ENCODE measurements at places on chromosomes 12 and 14.

- H3K4me1 ChIP-seq = peaks cover 11% of the 10 kb centered on the region
- H3K27me3 ChIP-seq = no peaks in the 10 kb centered on the region
- DNase-seq = no peak
- H3K36me3 ChIP-seq = no peaks in the 10 kb centered on the region
Observed at GRCh38 chr14:49982501-49982951, 89.6 kb downstream of the ARF6 start.

- peaks cover 22% of the 10 kb centered on the region for H3K27me3 ChIP-seq
- H3K4me1 ChIP-seq = no peaks in the 10 kb centered on the region
Observed at GRCh38 chr12:99154216-99154982, 493.2 kb upstream of the GARIN6 start.

- no peaks in the 10 kb centered on the region for H3K36me3 ChIP-seq
- peaks cover 20% of the 10 kb centered on the region for H3K27me3 ChIP-seq
- DNase-seq = no peak
- peaks cover 4% of the 10 kb centered on the region for H3K4me1 ChIP-seq
- H3K4me3 ChIP-seq = no peak overlapping the region
Observed at GRCh38 chr12:119447126-119447525, 112.6 kb downstream of the CCDC60 start.

DNA sequence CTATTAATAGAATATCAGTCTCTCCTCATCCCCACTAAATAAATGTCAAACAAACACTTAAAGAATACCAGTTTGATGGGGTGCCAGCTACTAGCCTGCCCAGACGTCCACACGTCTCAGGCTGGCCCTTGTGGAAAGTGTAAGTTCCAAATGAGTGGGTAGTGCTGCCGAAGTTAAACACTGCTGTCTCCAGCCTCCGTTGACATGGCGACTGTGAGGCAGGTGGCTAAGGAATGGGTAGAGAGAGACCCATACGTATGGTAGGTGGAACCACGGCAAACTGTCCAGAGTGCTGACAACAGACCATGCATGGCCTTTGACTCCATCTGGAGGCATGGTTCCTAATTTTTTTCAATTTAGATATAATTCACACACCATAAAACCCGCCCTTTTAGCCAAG lies 37.9 kb downstream of the PITPNM2 start:
- no peak overlapping the region for H3K27ac ChIP-seq
- H3K4me1 ChIP-seq = no peaks in the 10 kb centered on the region
- DNase-seq = no peak
- no peaks in the 10 kb centered on the region for H3K36me3 ChIP-seq
- no peak overlapping the region for H3K4me3 ChIP-seq
- no peaks in the 10 kb centered on the region for H3K27me3 ChIP-seq

DNA sequence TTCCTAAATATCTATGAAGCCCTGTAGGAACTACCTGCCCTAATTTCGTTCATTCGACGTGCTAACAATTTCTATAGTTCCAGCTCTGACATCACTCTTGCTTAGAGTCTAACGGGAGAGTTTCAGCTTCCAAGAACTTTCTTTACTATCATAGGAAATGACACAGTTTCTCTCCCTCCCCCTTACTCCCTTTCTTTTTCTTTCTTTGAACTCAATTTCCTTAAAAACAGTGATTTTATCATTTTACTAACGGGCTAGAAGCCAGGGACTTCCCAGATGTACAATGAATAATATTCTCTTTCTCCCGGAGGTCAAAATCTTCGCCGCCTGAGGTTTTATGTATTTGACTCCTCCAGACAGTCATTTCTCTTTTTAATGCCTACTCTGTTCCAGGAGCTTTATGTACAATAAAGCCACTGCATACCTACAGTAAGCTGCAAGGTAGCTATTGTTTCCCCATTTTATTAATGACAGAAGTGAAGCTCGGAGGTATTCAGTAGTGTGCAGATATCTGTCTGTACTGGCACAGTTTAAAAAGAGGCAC lies 15.7 kb downstream of the SMCO2 start:
- no peak for DNase-seq
- H3K27ac ChIP-seq = no peak overlapping the region
- H3K27me3 ChIP-seq = no peaks in the 10 kb centered on the region

DNA sequence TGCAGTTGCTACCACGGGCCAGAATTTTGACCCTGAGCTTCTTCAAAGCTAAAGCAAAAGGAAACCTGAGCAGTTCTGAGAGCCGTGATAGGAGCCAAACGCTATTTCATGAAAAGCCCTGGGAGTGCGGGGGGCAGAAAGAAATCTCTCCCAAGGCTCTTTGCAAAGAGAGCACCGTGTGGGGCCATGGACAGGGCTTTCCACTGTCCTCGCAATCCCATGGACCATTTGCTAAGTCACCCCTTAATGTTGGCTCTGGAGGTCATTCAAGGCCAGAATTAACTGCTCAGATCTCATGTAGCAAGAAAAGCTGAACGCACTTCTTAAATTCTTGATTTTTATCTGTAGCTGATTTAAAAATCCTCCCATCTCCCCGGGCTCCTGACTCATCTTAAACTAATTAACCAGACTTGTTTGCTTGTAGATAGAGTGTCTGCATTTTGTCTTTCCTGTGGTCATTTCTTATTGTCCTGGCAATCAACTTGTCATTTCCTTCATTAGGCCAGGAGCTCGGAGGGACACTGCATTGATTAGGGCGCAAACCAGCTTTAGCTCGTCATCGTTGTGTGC lies 24.8 kb downstream of the CLSTN3 start:
- H3K4me1 ChIP-seq = no peaks in the 10 kb centered on the region
- H3K27me3 ChIP-seq = no peaks in the 10 kb centered on the region
- DNase-seq = no peak
- no peak overlapping the region for H3K4me3 ChIP-seq

DNA sequence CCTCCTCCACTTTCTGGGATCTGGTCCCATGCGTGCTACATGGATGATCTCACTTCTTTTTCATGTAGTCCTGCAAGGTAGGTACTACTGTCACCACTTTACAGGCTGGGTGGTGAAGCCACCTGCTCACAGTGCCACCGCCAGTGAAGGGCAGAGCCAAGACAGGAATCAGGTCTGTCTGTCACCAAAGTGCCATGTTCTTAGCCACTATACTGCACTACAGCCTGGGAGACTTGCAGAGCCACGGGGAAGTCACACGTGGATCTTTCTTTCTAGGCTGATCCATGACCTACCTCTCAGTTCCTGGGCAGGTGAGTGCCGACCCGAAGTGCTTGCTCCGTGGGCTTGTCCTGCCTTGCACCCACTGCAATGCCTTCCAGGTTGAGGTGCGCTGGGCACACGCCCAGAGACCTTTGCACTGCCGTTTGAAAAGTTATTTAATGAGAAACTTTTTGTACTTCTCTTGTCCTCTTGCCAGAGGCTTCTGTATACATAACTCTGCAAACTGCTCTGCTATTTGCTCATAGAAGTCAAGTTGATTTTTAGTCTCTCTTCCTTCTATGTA lies 19.7 kb upstream of the CLMN start:
- H3K4me1 ChIP-seq = no peaks in the 10 kb centered on the region
- no peaks in the 10 kb centered on the region for H3K36me3 ChIP-seq
- DNase-seq = no peak
- H3K27ac ChIP-seq = no peak overlapping the region
- H3K27me3 ChIP-seq = no peaks in the 10 kb centered on the region
- no peak overlapping the region for H3K4me3 ChIP-seq

- H3K27ac ChIP-seq = no peak overlapping the region
- no peaks in the 10 kb centered on the region for H3K27me3 ChIP-seq
- H3K4me1 ChIP-seq = no peaks in the 10 kb centered on the region
- DNase-seq = no peak
- no peaks in the 10 kb centered on the region for H3K36me3 ChIP-seq
- H3K4me3 ChIP-seq = no peak overlapping the region
Observed at GRCh38 chr14:45070215-45070614, 13.7 kb upstream of the PRPF39 start.

GRCh38 chr12:56086608-56087007 lies 6.6 kb downstream of the ERBB3 start:
- no peaks in the 10 kb centered on the region for H3K27me3 ChIP-seq
- peaks cover 16% of the 10 kb centered on the region for H3K4me1 ChIP-seq
- H3K27ac ChIP-seq = no peak overlapping the region
- DNase-seq = no peak

- no peak for DNase-seq
- no peak overlapping the region for H3K27ac ChIP-seq
- H3K4me3 ChIP-seq = no peak overlapping the region
- no peaks in the 10 kb centered on the region for H3K27me3 ChIP-seq
- no peaks in the 10 kb centered on the region for H3K4me1 ChIP-seq
Observed at GRCh38 chr12:32265456-32265855, 133.9 kb upstream of the FGD4 start.

DNA sequence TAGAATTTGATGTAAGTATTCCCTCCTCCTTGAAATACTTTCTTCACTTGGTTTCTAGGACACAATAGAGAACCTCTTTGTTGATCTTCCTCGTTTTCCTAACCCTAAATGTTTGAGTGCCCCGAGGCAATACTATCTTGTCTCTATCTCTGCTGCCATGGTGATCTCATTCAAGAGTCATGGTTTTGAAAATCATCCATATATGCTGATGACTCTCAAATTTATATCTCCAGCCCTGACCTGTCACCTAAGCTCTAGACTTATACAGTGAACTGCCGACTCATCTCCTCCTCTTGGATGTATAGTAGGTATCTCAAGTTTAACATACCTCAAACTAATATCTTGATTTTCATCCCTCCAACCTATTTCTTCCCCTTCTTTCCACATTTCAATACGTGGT lies 71.4 kb downstream of the RIC8B start:
- no peak overlapping the region for H3K4me3 ChIP-seq
- 0 out of 2 replicates have a peak, but pooled peaks cover 9% of the 10 kb centered on the region for H3K36me3 ChIP-seq
- no peak for DNase-seq
- H3K27me3 ChIP-seq = no peaks in the 10 kb centered on the region

DNA sequence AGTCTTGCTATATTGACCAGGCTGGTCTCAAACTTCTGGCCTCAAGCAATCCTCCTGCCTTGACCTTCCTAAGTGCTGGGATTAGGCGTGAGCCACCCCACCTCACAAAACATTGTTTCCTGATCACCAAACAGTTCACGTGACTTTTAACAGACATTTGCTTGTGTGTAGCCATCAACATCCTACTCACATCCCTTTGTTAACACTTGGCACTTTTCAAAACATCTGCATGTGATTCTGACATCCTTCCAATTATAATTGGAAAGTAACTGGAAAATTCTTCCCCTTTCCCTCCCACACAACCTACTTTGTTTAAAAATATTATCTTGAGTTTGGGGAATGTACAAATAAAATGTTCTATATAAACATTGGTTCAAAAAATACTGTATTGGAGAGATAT lies 317.9 kb downstream of the PCNX1 start:
- no peak for DNase-seq
- no peak overlapping the region for H3K4me3 ChIP-seq
- no peaks in the 10 kb centered on the region for H3K36me3 ChIP-seq
- H3K27me3 ChIP-seq = no peaks in the 10 kb centered on the region
- H3K27ac ChIP-seq = no peak overlapping the region

DNA sequence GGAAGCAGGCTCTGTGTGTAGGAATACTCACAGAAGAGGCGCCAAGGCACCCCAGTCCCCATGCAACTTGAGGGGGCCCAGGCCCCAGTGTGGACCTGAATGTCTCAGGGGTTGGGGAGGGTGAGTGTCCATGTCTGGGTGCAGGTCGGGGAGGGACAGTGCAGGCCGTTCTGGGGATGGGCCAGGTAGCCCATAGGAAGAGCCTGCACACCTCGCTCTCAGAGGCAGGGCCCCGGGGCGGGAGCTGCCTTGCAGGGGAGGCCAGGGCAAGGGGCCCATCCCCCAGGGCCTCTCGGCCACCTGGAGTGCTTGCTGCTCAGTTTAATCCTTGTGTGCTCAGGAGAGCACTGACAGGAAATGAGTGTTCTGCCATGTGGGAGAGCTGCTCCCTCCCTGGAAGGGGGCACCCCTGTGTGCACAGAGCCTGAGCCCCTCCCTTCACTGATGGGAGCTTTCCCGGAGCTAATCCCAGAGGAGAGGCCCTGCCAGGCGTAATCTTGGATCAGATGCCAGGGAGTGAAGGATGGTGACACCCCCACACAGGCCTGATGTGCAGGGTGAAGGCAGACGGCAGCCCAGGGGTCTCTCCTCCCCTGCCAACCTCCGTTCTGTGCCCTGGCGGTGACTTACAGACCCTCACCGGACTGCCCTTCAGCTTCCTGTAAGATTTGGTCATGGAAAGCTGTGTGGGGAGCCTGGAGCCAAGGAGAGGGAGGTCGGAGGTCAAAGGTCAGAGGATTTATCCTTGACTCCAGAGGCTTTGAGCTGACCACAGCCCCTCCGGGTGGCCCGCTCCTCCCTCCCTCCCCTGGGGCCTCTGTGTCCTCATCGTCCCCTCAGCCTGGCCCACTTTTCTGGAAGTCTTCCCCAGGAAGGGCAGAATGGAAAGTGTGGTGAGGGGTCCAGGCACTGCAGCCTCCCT lies 24.4 kb upstream of the FBRSL1 start:
- H3K27ac ChIP-seq = no peak overlapping the region
- no peaks in the 10 kb centered on the region for H3K27me3 ChIP-seq
- no peaks in the 10 kb centered on the region for H3K36me3 ChIP-seq
- no peak overlapping the region for H3K4me3 ChIP-seq
- H3K4me1 ChIP-seq = no peaks in the 10 kb centered on the region
- DNase-seq = no peak

- no peak within 1 kb of the TSS for H3K27ac ChIP-seq
- H3K27me3 ChIP-seq = no peaks in the 10 kb centered on the region
- H3K4me1 ChIP-seq = peaks cover 6% of the 10 kb centered on the region
- peak within 1 kb of the TSS; percentile 47 for H3K4me3 ChIP-seq
- no peaks in the 10 kb centered on the region for H3K36me3 ChIP-seq
- DNase-seq = no peak
Observed at GRCh38 chr12:12784911-12785814, at the start of gene APOLD1. APOLD1 (plus strand) TSS chr12:12785659; CDS start chr12:12785692, 33 bp downstream.

- H3K4me3 ChIP-seq = no peak overlapping the region
- DNase-seq = no peak
- H3K36me3 ChIP-seq = no peaks in the 10 kb centered on the region
Observed at GRCh38 chr12:65557438-65558181, 266.7 kb upstream of the HMGA2 start.

DNA sequence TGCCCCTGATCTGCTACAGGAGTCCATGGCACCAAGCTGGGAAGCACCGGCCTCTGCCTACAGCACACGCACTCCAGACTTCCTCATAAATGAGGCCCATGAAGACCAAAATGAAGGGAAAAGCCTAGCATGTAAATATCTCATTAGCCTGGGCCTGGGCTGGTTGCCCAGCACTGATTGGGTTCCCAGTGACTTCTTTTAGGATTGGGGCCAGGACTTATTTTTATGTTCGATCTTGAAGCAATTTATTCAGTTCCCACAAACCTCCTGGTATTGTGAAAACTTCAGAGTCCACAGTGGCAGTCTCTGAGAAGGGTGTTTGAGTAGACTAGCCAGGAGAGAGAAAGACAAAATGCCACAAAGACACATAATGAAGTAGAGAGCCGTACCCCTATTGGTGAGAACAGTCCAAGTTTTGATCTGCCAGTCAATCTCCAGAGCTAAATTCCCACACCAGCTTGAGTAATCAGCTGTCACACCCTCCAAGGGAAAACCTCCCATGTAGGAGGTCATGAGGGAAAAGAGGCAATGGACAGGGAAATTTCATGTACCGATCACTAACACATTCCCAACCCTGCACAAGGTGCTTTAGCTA lies 78.2 kb downstream of the PHLDA1 start:
- no peaks in the 10 kb centered on the region for H3K27me3 ChIP-seq
- DNase-seq = no peak
- H3K27ac ChIP-seq = peak overlapping the region; percentile 100
- H3K36me3 ChIP-seq = no peaks in the 10 kb centered on the region
- H3K4me3 ChIP-seq = no peak overlapping the region
- H3K4me1 ChIP-seq = peaks cover 60% of the 10 kb centered on the region

- no peaks in the 10 kb centered on the region for H3K27me3 ChIP-seq
- peaks cover 35% of the 10 kb centered on the region for H3K4me1 ChIP-seq
- no peak overlapping the region for H3K27ac ChIP-seq
- no peak overlapping the region for H3K4me3 ChIP-seq
Observed at GRCh38 chr12:104304261-104305009, 896 bp downstream of the EID3 start.
